ENCODE measurements at places on chromosomes 4 and X.

- DNase-seq = peak; percentile 47
These were observed 599.3 kb downstream of the SPRY1 start for GRCh38 chr4:123995936-123996335.

DNA sequence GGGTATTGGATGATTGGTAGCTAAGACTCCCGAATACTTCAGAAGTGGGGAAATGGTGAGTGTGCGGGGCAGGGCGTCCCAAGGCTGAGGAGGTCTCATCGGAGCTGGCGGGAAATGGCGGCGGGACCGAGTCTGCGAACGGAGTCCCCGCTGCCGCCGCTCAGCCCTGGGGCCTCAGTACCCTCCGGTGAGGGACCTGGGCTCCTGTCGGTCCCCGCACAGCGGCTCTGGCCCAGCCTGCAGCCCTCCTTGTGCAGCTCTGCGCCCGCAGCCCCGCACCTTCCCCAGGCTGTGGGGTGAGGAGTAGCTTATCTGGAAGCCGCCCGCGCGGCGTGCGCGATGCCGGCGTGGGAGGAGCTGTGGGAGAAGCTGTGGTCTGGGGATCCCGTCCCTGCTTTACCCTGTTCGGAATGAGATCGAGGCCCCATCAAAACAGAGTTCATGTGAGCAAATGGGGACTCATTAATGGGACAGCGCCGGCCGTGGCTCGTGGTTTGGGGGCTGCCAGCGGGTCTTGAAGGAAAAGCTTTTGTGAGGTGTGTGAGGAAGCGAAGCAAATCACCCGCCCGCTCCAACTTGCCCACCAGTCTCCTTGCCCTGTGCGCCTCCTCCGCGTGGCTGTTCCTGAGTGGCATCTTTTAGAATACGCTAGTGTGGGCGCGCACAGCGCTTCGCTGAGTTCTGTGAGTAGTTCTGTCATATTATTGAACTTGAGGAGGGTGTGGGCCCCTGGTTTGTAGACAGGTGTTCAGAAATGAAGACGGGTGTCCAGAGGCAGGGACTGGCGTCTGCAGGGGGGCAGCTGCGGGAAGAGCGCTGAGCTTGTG, 531 bp downstream of the ZNF141 start:
- DNase-seq = no peak

DNA sequence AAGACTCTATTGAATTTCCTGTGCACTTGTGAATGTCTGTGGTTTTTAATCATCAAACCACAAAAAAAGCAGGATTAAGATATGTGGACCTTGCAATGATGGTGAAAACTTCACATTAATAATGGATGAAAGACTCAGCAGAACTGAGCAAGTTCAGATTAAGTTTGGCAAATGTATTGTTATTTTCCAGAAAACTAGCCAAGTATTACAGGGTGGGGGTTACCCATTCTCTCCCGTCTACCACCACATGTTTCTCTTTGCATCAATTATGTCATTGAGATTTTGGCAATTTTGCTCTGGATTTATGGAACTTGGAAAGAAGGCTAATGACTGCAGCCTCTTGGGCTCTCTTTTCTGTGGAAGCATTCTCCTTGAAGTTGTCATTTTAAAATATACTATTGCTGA, 577.1 kb downstream of the ANKRD50 start:
- no peak for DNase-seq

- no peak for DNase-seq
These were observed 54.3 kb downstream of the ZFYVE28 start for GRCh38 chr4:2363951-2364653.

- DNase-seq = no peak
These were observed 26.7 kb downstream of the DKK2 start for GRCh38 chr4:107009196-107009968.

DNA sequence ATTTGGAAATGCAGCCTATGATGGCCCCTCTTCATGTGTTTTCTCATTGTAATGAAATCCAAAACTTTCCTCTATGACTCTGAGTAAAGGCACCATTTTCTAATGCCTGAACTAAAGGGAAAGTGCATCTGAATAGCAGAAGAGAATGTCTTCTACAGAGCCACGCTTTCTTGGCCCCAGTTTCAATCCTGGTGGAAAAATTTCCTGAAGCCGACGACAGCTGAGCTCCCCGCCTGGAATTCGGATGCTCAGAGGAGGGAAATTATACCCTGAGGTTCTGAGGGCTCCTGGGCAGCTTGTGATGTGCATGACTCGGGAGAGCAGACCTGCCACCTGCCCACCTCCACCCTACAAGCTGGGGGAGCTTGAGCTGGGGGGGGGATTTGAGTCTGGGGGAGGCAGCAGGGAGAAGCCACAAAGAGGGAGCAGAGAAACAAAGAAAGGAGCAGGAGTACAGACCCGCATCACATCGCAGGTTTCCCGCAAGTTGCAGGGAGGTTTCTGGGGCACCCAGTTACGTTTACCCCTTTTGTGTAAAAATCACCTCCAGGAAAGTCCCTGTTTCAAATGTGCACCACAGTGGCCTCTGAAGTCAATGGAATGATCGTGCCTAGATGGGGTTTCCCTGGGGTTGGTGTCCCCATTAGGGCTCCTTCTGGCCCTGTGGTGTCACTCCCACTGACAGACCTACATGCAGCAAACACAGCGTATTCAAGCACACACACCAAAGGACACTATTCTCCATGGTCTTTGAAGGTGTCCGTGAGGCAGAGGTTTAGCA, 145.6 kb upstream of the RBPJ start:
- no peak for DNase-seq

- no peak for DNase-seq
These were observed 17.6 kb downstream of the G3BP2 start for GRCh38 chr4:75655562-75655961.

DNA sequence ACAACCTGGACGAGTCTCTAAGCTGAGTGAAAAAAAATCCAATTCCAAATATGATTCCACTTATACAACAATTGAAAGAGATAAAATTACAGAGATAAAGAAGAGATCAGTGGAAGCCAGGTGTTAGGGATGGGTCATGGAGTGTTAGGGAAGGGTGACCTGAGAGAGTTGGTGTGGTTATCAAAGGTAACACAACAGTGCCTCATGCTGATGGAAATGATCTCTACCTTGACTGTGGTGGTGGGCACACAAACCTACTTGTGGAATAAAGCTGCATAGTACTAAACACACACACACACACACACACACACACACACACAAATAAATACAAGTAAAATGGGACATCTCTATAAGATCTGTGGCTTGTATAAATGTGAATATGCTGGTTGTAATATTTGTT, 26.0 kb downstream of the BEND2 start:
- DNase-seq = no peak

DNA sequence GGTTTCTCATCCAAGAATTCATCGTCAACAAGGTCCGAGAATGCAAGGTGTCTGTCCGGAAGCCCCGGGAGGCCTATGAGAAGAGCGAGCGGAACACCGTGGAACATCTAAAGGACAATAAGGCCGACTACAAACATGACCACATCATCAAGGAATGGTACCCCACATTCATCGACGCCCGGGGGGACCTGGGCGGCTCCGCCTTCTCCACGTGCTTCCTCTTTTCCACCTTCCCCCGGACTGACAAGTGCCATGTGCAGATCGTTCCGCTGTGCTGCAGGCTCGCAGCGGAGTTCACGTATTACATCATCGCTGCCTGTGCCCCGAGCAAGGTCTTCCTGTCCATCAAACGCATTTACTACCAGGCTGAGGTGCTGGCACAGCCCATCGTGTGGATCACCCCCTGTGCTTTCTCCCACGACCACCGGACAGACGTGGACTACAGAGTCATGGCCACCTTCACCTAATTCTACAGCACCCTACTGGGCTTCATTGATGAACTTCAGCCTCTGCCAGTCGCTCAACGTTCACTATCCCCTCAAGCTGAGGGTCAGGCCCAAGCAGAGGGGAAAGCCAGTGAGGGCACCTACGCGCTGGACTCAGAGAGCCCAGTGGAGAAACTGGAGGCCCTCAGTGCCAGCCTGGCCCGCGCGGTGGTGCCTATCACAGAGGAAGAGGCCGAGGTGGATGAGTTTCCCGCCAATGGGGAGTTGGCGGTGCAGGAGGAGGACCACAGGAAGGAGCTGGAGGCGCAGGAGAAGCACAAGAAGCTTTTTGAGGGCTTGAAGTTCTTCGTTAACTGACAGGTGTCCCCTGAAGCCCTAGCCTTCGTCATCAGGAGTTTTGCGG, 125.9 kb upstream of the PABPC4L start:
- DNase-seq = no peak

DNA sequence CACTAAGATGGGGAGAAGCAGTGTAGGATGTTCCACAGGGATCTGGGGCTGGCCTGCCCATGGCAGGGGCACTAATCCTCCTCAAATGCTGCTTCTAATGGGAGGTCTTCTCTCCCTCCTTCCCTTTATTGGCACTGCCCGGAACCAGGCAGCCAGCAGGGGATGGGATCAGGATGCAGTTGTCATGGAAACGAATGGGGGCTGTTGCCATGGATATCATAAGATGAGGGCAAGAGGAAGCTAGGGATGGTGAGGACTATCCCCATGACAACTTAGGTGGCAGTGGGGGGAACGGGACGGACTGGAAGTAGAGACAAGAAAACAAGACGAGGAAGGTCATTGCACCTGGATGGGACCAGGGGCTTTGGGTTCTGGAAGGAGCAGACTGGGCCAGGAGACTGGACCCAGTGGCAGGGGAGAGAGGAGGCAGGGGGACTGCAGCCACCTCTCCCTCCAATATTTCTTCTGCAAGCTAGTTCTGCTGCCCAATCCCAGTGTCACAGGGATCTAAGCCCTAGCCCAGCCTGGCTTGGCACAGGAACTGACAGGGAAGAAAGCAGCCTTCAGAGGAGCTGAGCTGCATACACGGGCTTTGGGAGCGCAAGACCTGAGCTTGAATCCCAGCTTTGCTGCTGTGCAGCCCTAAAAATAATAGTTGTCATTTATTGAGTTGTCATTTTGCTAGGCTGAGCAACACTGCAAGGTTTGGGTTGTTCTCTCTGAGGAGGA, 19.0 kb downstream of the IQSEC2 start:
- DNase-seq = no peak

- peak; percentile 46 for DNase-seq
These were observed 119.6 kb downstream of the KLHL13 start for GRCh38 chrX:117996918-117997480.

DNA sequence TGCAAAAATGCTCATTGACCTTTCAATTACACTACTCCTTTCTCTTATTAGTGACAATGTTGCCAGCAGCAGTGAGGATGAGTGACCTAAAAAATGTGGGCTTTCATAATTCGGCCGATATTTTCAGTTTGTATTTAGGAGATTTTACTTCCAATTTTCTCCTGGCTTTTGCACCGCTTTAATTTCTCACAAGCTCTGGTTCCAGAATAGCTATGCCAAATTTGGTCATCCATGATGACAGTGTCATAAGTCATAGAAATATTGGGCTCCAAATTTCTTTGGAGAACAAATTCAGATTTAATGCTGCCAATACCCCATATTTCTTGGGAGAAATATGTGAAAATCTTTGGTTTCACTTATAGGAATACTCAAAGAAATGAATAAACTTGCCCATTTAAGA, 187.7 kb upstream of the HCCS start:
- no peak for DNase-seq

DNA sequence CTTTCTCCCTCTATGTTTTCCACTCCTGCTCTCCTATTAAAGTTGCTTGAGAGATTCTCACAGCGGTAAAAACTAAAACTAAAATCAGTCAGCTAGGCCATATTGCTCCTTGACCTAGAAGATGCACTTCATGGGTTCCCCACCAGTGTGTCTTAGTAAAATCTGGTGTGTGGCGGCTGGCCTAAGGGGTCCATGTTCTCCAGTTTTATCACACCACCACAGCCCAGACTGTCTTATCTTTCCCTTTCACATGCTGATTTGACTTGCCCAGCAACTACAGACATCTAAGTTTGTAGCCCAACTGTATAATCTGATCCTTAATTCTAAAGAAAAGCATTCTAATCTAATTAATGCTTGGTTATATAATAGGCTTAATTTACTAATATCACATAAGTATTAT, 68.0 kb downstream of the ATP8A1 start:
- no peak for DNase-seq

GRCh38 chr4:185637163-185637875, 102.0 kb upstream of the PDLIM3 start:
- DNase-seq = no peak

GRCh38 chr4:139889264-139889663, 223.6 kb downstream of the MGST2 start:
- DNase-seq = no peak

DNA sequence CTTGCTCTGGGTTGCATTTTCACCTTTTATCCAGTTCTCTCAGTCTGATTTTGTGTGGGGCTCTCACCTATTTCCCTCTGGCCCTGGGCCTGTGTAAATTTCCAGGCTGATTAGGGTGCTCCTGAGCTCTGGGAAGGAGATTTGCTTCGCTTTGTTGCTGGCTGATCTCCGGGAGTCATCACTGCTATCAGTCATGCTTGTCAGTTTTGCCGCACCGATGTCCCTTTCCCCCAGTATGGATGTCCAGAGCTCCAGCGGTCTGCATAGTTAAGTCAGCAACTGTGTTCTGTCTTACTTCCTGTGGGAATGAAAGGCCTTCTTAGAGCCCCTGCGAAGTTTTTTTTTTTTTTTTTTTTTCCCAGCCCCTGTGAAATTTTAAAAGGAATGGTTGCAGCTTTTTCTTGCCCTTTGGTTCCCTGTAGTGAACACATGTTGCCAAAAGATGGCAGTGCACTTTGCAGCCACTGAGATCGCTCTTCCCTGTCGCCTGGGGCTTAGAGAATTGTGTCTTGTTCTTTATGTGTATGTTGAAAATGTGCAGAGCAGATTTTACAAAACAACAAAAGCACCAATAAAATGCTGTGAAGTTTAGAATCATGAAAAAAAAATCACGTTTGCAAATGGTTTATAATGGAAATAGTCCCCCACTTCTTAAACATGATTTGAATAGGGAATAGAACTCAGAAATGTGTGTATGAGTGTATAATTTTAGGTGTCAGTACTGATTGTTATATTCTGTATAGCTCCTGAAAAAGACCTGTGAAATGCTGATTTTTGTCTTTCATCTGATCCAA, 109.1 kb upstream of the SLC4A4 start:
- peak; percentile 49 for DNase-seq
